ENCODE measurements at places on chromosomes 16 and 17.

- no peak for DNase-seq
Observed at GRCh38 chr17:78358538-78359320, 1.1 kb downstream of the SOCS3 start.

DNA sequence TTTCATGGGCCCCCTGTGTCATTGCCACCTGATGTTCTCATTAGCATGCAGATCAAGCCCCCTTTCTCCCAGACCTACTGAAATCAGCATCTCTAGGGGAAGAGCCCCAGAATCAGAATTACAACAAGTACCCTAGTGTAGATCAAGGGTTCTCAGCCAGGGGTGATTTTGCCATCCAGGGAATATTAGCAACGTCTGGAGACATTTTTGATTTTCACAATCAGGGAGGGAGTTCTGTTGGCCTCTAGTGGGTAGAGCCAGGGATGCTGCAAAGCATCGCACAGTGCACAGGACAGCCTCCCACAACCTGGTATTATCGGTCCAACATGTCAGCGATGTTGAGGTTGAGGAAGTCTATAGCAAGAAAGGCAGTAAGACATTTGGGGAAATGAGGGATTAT is 7.3 kb downstream of the AMZ2 start:
- no peak for DNase-seq

GRCh38 chr16:60755907-60756306 is 1280.3 kb downstream of the CDH8 start:
- no peak for DNase-seq

DNA sequence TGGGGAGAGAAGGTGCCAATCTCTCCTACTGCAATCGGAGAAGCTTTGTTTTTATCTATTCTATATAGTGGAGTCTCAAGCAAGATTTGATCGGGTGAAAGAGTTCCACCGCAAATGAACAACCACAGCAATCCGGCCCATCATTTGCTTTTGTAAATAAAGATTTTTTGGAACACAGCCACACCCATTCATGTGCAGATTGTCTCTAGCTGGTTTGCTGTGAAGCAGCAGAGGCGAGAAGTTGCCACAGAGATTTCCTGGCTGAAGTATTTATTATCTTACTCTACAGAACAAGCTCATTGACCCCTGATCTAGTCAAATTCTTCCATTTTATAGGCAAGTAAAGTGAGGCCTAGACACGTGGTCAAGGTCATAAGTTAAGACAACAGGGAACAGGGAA is 195.5 kb upstream of the TNRC6C start:
- DNase-seq = no peak

DNA sequence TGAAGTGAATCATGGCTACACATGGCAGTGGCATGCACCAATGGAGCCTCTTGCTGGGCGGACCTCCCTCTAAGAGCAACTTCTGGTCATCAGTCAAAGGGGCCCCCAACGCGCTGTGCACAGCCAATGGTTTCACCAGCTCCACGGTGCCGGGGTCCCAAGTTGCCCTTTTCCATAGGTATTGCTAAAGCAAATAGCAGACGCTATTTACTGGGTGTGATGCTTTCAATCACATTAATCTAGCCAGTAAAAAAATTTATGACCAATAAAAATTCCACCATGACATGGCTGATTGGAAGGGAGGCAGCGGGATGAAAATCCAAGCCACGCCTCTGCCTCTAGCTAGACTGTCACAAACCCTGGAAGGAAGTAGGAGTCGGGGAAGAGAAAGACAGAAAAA is 680.3 kb upstream of the SOX9 start:
- no peak for DNase-seq

- DNase-seq = no peak
Observed at GRCh38 chr16:21103941-21104860, 46.4 kb downstream of the DNAH3 start.

DNA sequence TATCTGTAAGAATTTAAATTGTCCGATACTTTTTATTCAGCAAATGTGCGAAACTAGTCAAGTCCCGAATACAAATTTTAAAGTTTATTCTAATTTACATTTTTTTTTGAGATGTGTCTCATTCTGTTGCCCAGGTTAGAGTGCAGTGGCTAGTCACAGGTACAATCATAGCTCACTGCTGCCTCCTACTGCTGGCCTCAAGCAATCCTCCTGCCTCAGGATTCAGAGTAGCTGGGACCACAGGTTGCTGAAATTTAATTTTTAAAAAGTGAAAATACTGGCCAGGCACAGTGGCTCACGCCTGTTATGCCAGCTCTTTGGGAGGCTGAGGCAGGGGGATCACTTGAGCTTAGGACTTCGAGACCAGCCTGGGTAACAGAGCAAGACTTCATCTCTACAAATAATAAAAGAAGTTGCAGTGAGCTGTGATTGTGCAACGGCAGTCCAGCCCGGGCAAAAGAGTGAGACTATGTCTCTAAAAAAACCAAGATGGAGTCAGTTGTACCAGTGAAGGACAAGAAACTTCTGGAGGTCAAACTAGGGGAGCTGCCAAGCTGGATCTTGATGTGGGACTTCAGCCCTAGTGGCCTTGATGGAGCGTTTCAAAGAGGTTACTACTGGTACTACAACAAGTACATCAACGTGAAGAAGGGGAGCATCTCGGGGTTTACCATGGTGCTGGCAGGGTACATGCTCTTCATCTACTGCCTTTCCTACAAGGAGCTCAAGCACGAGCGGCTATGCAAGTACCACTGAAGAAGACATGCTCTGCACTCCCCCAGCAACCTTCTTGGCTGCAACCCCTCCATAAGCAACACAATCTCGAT is 5.6 kb downstream of the POLG2 start:
- DNase-seq = no peak

DNA sequence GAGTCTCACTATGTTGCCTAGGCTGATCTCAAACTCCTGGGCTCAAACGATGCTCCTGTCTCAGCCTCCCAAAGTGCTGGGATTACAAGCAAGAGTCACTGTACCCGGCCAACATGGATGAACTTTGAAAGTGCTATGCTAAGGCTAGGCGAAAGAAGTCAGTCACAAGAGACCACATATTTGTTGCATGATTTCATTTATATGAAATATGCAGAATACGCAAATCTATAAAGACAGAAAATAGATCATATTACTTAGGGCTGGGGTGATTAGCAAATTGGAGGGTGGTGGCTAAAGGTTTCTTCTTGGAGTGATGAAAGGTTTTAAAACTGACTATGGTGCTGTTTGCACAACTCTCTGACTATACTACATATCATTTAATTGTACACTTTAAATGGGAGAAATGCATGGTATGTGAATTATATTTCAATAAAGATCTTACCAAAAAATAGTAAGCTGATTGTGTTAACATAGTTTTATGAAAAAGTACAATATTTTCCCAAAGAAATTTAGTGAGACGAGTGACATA is 1.2 kb upstream of the FLYWCH1 start:
- DNase-seq = no peak

- no peak for DNase-seq
Observed at GRCh38 chr16:87060034-87060986, 256.9 kb downstream of the C16orf95 start.

- DNase-seq = no peak
Observed at GRCh38 chr16:70705056-70705455, 19.2 kb upstream of the MTSS2 start.

DNA sequence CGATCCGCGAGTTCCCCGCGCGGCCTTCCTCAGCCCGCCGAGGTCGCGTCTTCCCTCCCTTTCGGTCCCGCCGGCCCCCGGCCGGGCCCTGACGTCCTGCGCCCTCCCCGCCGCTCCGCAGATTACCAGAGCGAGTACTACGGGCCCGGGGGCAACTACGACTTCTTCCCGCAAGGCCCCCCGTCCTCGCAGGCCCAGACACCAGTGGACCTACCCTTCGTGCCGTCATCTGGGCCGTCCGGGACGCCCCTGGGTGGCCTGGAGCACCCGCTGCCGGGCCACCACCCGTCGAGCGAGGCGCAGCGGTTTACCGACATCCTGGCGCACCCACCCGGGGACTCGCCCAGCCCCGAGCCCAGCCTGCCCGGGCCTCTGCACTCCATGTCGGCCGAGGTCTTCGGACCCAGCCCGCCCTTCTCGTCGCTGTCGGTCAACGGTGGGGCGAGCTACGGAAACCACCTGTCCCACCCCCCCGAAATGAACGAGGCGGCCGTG is 5.4 kb downstream of the LHX1 start:
- no peak for DNase-seq

DNA sequence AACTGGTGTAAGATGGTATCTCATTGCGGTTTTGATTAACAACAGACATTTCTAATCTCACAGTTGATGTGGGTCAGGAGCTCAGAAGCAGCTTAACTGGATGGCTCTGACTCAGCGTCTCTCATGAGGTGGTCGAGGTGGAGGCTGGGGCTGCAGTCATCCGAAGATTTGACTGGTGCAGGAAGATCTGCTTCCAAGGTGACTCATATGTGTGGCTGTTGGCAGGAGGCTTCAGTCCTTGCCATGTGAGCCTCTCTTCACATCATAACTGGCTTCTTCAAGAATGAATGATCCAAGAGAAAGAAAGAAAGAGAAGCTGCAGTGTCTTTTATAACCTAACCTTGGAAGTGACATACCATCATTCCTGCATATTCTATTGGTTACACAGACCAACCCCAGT is 376.1 kb downstream of the SEC14L1 start:
- DNase-seq = no peak

DNA sequence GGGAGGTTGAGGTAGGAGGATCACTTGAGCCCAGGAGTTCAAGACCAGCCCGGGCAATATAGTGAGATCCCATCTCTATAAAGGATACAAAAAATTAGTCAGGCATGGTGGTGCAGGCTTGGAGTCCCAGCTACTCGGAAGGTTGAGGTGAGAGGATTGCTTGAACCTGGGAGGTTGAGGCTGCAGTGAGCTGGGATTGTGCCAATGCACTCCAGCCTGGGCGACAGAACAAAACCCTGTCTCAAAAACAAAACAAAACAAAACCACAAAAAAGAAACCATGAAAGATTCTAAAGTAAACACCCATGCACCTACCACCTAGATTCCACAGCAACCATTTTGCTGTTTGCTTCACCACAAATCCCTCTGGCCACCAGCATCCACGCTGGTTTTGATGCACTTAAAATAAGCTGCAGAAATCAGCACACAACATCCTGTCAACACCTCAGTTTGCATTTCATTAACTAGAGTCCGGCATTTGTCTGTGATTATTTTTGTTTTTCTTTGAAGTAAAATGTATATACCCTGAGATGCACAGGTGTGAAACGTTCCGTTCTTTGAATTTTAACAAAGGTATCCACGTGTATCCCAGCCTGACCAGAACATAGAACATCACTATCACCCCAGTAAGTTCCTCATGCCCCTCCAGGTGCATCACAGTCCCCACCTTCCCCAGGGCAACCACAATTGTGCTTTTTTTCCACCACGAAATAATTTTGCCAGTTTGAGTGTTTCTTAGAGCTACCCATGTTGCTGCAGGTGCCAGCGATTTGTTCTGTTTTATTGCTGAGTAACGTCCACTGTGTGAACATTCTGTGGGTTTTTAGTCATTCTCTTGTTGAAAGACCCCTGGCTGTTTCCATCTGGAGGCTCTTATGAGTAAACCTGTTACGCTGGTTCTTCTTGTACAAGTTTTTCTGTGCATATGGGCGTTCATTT is 191.5 kb downstream of the SEC14L1 start:
- no peak for DNase-seq

DNA sequence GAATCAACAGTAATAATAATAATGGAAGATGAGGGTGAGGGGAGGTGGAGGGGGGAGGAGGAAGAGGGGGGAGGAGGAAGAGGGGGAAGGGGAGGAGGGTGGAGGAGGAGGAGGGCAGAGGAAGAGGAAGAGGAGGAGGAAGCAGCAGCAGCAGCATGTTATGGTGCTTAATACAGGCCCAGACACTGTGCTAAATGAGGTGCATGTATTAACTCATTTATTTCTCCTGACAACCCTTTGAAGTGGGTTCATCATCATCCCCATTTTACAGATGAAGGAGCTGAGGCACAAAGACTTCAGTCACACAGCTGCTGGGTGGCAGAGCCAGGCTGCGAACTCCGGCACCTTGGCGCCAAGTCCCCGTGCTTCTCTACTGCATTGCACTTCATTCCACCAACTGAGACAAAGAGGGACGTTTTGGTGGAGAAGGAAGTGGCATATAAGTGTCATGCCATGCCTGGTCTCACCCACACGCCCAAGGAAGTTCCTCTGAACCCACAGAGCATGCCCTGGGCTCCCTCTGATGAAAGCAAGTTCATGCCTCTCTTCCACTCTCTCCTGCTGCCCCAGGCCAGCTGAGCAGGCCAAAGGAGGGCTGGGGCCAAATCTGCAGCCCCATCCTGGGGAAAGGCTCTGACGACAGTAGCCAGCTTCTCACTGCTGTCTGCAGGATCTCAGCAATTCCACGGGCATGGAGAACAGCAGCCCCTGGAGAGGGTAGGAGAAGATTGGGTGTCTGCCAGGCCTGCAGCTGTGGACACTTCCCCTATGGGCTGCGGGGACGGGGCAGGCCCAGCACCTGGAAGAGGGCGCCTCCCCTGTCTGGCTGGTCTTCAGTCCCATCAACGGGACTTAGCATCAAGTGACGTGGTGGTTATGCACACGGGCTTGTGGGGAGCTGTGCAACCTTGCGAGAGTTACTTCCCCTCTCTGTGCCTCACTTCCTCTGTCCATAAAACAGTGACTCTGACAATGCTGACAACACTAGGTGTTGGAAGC is 21.8 kb downstream of the XYLT1 start:
- DNase-seq = no peak

DNA sequence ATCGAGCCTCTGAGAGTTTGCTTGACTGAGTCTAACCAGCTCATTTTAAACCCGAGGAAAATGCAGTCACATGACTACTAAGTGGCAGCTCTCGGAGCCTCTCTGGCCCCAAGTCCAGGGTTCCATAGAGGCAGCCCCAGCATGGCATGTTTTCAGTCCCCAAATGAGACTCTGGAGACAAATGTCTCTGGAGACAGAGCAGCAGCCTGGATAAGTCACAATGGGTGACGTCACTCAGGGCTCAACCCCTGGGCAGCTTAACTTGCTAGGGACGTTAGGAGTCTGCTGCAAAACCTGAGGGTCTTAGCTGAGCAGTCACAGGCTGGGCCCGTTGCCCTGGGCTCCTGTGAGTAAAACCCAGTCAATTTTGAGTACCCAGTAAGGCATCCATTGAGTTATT is 6.9 kb upstream of the STH start:
- peak; percentile 17 for DNase-seq

DNA sequence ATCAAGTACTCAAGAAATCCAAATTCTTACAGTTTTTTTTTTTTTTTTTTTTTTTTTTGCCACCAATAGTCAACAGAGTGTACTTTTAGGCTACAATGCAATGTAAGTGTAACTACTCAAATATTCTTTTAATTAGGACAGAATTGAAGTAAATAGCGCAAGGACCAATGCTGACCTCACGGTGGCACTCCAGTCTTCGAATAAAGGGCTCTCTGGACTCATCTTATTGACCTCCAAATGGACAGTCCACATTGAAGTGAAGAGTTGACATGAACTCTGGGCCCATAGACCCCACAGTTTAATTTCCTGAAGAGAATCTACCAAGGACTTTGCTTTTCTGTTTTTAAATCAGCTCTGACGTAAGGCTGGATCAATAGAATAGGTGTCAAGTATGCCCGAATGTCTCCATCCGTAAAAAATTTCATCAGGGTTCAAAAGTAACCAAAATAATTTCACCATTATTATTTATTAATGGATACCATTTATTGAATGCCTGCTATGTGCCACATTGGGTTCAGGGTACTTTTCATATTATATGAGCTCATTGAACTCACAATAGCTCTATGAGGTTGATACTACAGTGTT is 7.3 kb upstream of the DDX52 start:
- peak; percentile 2 for DNase-seq

- DNase-seq = no peak
Observed at GRCh38 chr17:81009136-81009535, 17.5 kb downstream of the CHMP6 start.

GRCh38 chr17:16430650-16431049 is 15.3 kb downstream of the TRPV2 start:
- no peak for DNase-seq

GRCh38 chr16:67661101-67661761 is 471 bp downstream of the PARD6A start:
- DNase-seq = peak; percentile 23

- no peak for DNase-seq
Observed at GRCh38 chr17:12727076-12727760, 61.5 kb downstream of the MYOCD start.

All from midbrain (tissue), 1 donor.